Aortic smooth muscle cell (primary cell): ENCODE measurements at places on chromosomes 2 and 18. TPM values are rescaled to one million over a fixed set of nuclear protein-coding genes. Genes with fewer than 3 reads are reported as not detected.

ERFE gene
- total RNA-seq: 0.92 and 0.99 TPM in 2 replicates

IHH gene
- total RNA-seq: under 0.01 TPM in 1 of 2 replicates, not detected in the other

CAD gene
- 20.6 and 26.8 TPM in 2 replicates for total RNA-seq

SLC16A14 gene
- 3.2 and 6.2 TPM in 2 replicates for total RNA-seq

SNTG2 gene
- total RNA-seq: not detected in 2 replicates

DNER gene
- total RNA-seq: 0.26 and 0.37 TPM in 2 replicates

ABCG8 gene
- not detected in 2 replicates for total RNA-seq
